ENCODE measurements at places on chromosomes 3 and 15.

DNA sequence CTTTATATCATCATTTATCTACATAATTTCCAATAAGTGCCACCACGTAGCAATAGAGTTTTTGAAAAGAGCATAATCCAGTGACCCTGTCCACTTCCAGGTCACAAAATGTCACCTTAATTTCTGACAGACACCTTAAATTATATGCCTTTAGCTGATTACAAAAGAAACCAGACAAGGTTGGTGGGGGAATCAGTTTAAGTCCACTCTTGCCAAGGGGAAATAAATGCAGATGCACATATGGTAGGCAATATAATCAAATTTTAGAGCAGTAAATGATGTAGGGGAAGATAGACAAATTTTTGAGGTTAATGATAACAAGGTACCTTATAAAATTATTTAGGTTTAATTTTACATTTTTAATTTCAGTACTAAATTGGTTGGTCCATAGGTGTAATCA, 253.5 kb downstream of the ZIC1 start:
- DNase-seq, result no peak

GRCh38 chr15:50228866-50229265, 36.7 kb downstream of the HDC start:
- DNase-seq, result no peak

DNA sequence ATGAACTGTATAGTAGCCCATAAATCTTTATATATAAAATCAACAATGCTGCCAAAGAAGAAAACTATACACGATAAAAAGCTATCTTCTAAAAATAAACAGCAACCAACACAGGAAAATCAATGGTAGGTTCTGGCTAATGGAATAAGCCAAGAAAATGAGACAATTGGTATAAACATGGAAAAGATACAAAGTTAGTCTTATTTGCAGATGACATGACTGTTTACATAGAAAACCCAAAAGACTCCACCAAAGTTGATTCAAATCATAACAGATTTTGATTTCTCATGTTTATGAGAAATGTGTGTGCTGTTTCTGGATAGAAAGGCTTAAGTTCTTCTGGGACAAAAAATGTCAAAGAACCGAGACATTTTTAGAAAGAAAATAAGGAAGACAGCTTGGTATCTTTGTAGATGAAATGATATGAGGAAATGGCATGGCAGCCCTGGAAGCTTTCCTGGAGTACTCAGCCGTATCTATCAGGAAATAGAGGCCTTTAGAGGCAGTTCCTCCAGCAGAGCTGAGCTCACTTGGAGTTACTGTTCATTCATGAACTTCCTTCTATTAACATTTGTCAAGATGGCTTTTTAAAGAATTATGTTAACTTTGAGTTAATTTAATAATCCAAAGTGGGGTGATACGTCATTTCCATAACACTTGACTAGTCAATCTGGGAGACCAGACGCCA, 36.7 kb upstream of the VILL start:
- no peak for DNase-seq

DNA sequence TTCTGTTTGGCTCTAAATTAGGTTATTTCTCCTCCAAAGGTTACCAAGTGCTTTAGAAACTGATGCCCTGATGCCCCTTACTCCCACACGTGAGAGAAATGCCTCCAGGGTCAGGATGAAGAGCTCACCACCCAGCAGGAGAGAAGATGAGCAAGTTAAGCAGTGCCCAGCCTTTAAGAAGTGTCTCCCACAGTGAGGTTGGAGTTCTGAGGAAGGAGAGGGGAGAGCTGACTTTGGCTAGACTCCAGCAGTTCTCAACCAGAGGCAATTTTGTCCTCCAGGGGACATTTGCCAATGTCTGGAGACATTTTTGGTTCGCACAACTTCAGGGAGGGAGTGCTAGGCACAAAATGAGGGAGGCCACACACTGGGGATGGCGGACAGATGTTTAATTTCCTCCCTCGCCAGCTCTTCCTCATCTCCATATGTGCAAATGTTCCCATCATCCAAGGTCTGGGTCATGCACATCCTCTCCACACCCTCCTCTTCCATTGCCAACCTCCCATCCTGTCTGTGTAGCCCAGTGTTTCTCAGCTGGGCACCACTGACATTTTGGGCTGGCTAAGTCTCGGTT, 50.6 kb upstream of the SLC7A14 start:
- DNase-seq, result peak; percentile 20

DNA sequence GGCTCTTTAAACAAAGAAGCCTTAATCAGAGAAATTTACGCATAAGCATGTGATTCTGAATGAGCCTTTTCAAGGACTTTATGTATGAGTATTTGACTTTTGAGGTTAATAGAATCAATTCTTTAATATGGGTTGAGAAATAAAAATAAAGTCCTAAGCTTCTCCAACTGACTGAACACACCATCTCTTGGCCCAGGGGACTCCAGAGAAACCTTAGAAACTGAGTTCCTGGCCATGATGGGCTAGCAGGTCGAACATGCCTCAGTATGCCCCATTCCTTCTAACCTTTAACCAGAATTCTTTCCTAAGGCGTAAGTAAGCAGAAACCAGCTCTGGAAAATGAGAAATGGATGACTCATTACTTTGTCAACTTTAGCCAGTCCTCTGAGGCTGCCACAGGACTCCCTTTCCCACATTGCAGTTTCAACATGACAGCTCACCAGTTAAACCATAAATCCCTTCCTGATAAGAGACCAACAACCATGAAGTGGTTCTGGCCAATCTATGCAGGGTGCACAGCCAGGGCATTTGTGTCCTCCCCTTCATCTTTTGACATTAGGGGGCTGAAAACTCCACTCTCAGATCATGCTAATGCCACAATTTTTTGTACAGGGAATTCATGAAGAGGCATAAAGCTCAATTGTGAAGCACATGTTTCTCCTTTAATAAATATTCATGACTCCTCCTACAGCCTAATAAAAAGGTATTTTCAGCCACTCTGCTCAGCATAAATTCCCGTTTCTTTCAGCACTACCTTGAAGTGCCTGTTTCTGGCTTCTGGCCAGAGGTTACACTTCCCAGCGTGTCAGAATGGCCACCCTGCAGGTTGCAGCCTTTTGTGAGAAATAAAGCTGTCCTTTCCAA, 33.3 kb downstream of the TM4SF18 start:
- DNase-seq, result peak; percentile 97

DNA sequence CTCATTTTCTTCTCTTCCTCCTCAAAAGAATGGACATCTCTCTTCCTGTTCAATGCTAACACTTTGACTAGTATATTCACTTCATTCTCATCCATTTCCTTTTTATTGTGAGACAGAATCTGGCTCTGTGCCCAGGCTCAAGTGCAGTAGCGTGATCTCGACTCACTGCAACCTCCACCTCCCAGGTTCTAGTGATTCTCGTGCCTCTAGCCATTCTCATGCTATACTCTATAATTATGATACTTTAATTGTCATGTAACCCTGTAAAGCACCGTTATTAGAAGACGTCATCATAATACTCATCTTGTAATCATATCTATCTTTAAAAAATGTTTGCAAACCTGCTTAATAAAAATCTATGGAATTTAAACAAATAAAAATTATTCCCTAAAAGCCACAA, 107.0 kb downstream of the SHOX2 start:
- DNase-seq, result no peak

- DNase-seq, result no peak
These were observed 304.0 kb upstream of the CBLB start for GRCh38 chr3:106172780-106173179.
